ENCODE measurements at places on chromosomes 13 and 19.
A peak's percentile ranks its signal among the peaks of the same experiment; 100 is the strongest.

GRCh38 chr13:74966814-74967424 is 515.0 kb downstream of the TBC1D4 start:
- DNase-seq = no peak

GRCh38 chr13:109770436-109770835 is 15.9 kb downstream of the IRS2 start:
- no peak for DNase-seq

DNA sequence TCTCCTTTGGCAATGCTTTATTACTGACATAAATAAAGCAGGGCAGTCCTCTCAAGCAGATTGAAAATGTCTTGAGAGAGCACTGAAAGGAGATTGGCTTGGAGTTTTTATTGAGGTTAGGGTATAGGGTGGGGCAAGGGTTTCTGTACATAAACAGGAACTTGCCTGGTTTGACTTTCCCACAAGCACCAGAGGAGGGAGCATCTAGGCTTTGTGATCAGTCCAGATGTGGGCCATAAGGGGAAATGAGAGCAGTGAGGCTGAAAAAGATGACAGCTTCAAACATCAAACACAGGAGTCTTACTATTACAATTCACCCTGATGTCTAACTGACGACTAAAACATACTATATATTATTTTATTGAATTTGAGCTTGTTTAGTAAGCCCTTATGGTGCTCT is 260.9 kb downstream of the MTUS2 start:
- no peak for DNase-seq

GRCh38 chr19:5594521-5594950 is 26.8 kb upstream of the TINCR start:
- DNase-seq = no peak

GRCh38 chr13:100962585-100962984 is 288.0 kb upstream of the TMTC4 start:
- DNase-seq = no peak

GRCh38 chr19:14114854-14115253 is 2.7 kb downstream of the PRKACA start:
- DNase-seq = no peak

DNA sequence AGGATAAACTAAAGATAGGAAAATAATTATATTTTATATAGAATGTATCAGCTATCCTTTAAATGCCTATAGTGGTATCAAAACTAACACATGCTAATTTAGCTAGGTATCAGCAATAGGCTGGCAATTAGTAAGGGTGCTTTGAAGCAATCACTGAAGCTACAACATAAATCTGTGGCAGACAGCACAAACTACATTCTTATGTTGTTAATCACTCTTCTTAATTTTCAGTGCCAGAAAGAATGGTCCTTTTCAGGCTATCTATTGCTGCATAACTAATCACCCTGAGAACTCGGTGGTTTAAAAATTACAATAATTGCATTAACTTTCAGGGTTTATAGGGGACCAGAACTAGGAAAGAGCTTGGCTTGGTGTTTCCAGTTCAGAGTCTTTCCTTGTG is 963.1 kb downstream of the EFNB2 start:
- no peak for DNase-seq

GRCh38 chr13:35349673-35350278 is 126.7 kb downstream of the MAB21L1 start:
- DNase-seq = no peak

DNA sequence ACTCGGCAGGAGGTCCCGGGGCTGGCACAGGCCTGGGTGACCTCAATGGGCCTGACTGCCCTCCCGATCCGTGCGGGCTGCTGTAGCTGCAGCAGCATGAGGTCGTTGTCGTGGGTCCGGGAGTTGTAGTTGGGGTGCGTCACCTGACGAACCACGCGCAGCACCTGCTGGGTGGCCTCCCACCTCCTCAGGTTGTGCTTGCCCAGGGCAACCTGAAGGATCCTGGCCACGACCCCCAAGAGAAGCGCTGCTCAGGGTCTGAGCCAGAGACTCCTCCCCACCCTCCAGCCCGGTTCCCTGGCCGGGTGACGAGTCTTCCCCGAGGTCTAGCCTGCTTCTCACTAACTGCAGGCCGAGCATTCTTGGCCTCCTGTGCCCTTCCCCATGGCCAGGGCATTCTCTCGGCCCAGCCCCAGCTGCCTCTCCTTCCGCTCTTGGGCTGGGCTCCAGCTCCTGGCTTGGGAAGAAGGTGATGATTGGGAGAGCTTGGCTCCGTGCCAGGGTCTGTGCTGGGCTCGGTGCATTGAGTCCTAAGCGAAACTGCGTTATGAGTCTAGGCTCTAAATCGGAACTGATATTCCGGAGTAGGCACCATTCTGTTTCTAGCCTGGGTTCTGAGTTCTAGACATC is 3.1 kb downstream of the KLK14 start:
- DNase-seq = no peak

- DNase-seq = no peak
These were observed 1.8 kb downstream of the LSM4 start for GRCh38 chr19:18320865-18321733.

DNA sequence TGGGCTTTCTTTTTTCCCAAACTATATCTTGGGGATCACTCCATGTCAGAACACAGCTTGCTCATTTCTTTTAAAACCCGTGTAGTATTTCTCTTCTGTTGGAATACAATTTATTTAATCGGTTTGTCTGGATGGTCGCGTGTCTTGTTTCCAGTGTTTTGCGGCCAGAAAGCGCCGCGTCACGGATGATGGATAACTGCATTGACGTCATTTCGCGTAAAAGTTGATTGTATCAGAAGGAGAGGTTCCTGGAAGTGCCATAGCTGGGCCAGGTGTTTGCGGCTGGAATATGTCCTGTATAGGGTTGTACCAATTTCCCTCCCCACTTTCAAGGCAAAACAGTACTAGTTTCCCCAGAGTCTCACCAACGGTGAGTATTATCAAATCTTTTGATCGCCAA is 9.7 kb downstream of the ACTL9 start:
- no peak for DNase-seq

DNA sequence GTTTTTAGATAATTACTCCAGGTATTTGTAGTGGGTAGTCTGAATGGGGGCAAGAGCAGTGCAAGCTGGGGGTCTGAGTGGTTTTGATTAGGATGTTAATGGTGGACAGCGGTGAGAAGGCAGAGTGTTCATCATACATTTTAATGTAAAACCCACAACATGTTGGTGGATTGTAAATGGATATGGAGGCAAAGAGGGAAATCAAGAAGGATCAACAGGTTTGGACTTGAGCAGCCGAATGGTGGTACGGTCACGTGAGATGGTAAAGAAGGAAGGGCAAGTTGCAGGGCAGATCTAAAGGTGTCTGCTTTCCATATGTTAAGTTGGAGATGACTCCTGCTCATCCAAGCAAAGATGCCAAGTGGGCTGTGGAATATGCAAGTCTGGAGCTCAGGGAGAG is 9.5 kb downstream of the ZNF30 start:
- DNase-seq = no peak

- no peak for DNase-seq
These were observed 12.4 kb downstream of the ZNF552 start for GRCh38 chr19:57802269-57802668.

DNA sequence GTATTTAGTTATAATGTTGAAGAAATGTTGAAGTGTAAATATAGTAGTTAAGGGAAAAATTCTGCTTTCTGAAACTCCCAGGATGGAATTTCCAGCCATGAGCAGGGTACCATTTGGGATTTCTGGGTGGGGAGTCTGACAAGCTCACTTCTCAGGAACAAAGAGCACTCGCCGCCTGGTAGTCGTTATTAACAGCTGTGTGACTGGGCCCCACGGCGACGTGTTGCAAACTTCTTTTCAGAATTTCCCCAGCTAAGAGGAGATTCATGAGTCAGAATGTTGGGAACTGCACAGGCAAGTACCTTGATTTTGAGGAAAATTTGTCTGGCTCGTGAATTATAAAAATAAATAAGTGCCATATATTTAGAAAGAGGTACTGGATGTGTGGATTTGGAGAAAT is 103.7 kb downstream of the LACC1 start:
- no peak for DNase-seq

DNA sequence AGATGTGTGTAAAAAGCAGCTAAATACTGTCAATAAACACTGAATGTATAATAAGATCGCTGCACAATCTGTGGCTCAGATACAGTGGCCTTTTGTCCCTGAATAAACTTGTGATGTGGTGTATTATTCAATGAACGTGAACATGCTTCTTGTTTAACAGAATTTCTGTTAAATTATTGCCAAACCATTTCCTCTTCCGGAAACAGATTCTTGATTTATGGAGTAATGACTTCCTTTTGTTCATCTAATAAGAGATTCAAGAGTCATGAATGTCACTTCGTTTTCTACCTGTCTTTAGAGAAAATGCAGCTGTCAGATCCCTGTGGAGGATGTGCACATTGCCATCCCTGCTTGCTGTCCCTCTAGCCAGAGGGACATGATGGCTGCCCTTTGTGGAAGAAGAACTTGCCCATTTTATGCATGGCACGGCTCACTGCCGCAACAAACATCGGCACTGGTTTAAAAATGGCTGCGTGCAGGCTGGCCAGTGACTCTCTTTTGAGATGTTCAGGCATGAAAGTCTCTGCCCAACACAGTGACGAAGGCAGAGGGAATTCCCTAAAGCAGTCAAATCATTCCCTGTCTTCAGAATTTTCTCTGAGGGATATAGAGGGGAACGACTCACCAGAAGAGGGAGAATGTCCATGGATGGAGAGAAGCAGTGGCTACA is 3.1 kb upstream of the TNFSF13B start:
- DNase-seq = no peak

GRCh38 chr13:43783820-43784219 is 3.0 kb downstream of the ENOX1 start:
- peak; percentile 22 for DNase-seq

DNA sequence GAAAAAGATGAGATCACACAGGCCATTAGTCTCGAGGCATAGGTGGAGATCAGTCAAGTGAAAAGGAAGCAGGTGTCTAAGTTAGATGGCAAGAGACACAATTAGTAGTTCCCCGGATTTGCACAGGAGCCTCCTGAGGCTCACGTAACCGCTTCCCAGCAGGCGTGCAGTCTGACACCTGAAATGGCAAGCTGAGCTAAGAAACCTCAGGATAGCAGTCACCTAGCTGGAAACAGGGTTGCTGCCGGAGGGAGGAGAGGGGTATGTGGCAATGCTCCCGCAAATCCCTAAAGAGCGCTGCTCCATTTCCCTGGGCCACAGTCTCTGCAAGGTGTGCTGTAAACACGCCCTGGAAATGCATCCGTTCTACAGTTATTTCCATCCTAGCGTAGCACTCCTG is 1151.0 kb downstream of the DIAPH3 start:
- DNase-seq = no peak

DNA sequence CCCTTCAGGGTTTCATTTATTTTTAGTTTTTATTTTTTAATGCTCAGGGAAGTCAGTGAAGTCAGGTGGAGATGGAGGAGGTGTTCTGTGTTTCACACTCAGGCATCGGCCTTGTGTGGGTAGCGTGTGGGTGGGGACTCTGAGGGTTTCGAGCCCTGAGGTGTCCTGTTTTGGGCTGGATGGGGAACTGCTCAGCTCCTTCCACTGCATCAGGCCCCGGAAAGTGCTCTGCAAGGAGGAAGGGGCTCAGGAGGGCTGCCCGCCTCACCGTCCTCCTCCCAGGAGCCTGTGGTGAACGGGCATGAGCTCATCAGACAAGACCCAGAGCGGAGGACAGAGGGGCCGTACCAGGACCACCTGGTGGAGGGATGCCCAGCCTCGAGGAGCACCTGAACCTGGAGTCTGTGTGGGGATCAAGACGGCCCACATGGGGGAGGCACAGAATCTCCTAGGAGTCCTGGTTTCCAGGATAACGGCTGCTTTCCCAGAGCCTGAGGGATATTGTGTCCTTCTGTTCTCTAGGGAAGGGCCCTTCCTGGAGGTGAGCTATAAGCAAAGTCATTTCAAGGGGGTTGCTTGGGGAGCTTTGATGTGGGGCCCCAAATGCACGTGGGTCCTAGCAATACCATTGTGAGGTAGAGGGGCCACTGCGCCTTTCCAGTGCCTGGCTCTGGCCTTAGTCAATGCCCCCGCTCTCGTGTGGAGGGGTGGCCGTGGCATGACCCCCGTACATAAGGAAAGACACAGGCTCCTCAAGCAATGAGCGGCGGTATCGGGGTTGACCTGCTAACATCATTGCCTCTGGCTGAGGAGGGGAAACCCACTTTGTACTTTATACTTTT is 13.5 kb upstream of the GAS6 start:
- no peak for DNase-seq

GRCh38 chr19:16113727-16114126 is 2.0 kb downstream of the RAB8A start:
- no peak for DNase-seq

DNA sequence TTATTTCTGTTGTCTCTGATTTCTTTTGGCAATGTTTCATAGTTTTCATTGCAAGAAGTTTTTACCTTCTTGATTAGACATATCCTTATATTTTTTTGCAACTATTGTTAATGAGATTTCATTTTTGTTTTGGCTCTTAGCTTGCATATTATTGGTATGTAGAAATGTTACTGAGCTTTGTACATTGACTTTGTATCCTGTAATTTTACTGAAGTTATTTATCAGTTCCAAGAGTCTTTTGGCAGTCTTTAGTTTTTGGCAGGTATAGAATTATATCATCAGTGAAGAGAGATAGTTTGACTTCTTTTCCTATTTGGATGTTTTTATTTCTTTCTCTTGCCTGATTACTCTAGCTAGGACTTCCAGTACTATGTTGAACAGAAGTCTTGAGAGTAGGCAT is 375.7 kb downstream of the TDRD3 start:
- no peak for DNase-seq

DNA sequence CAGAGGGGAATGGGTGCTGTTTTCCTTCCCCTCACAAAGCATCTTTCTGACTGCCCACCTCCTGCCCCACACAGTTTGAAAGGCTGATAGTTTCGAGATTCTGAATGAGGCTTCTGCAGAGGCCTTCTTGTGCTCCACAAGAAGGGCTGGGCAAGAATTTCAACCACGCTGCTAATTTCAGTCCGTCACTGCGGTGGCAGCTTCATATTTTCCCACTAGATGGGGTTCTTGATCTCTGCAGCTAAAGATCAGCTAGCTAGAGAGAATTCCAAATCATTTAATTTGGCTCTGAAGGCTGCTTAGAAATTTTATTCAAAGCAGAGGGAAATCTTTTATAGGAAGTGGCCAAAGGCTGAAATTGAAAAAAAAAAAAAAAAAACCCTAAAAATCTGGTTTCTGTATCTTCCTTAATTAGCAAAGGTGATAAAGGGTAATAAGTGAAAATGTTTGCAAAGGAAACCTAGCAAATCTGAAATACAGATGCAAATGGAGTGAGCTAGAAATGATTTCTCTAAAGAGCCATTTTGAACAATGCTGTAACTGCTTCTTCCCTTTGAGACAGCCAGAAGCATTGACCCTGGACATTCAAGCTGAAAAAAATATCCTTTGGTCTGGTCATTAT is 38.0 kb upstream of the C13orf42 start:
- DNase-seq = no peak

DNA sequence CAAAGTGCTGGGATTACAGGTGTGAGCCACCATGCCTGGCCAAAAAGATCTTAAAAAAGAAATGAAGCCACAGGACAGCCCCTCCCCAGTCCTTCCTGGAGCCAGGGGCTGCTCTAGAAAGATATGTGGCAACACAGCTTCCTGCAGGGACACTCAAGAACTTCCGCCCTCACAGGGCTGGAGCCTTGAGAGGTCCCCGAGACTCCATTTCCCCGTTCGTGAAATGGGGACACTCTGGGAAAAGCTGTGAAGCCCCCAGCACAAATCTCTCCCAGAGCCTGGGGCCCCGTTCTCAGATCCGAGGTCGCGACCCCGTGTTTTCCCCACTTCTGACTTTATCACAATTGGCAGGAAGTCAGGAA is 2.5 kb upstream of the GPX4 start:
- DNase-seq = no peak
